C1 segment of cervical spinal cord (tissue), 14 donors: ENCODE measurements at places on chromosomes 4 and X.

- DNase-seq: no peak
These were observed 43.2 kb downstream of the QDPR start for GRCh38 chr4:17468619-17469221.

- no peak for DNase-seq
These were observed 669 bp downstream of the TMEM150C start for GRCh38 chr4:82560853-82561785.

GRCh38 chr4:90889171-90889570, 762.0 kb downstream of the CCSER1 start:
- DNase-seq: no peak

- DNase-seq: no peak
These were observed 3.4 kb upstream of the USP53 start for GRCh38 chr4:119209077-119209476.

DNA sequence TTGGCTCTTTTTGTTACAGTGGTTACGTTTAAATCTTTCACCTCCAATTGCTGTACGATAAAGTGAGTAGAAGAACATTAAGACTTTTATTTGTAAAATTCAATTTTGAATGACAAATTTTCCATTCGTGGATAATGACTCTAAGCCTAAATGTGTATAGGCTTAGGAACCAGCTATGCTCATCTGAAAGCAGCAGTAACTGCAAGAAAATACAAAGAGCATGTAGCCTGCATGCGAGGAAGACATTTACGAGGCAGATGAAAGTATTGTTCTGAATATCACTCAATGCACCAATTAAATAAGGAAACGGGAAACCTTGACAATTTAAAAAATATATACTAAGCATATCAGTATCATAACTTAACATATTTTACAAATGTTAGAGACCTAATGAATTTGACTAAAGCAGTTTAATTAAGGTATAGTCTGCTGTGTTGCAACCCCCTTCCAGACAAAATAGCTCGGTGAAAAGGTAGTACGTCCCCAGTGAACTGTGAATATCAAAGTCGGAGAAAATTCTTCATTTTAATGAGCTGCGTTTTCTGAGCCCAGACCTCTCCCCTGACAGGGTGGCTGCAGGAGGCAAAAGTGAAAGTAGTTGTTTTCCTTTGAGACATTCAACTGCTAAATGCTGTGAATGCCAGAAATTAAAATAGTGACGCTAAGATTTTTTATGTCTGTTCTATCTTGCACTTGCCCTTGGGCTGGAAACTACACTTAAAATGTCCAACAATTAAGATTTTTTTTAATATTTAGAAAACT, 1236.5 kb upstream of the TENM3 start:
- DNase-seq: no peak

- DNase-seq: no peak
These were observed 97.9 kb upstream of the NUDT6 start for GRCh38 chr4:123020285-123020684.

DNA sequence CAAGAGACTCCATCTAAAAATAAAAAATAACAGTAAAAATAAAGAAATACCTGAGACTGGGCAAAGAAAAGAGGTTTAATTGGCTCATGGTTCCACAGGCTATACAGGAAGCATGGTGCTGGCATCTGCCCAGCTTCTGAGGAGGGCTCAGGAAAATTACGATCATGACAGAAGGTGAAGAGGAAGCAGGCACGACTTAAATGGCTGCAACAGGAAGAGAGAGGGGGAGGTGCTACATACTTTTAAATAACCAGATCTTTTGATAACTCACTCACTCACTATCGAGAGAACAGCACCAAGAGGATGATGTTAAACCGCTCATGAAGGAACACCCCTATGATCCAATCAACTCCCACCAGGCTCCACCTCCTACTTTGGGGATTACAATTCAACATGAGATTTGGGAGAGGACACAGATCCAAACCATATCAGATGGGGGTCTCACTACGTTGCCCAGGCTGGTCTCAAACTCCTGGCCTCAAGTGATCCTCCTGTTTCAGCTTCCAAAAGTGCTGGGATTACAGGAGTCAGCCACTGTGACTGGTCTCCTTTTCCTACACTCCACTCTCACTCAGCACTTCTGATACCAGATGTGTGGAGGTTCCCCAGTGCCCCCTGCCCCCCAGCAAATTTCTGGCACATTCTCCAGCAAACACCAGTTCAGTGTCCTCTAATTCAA, 11.9 kb upstream of the ZNF157 start:
- no peak for DNase-seq

- DNase-seq: no peak
These were observed 11.7 kb upstream of the STATH start for GRCh38 chr4:69984030-69984443.

DNA sequence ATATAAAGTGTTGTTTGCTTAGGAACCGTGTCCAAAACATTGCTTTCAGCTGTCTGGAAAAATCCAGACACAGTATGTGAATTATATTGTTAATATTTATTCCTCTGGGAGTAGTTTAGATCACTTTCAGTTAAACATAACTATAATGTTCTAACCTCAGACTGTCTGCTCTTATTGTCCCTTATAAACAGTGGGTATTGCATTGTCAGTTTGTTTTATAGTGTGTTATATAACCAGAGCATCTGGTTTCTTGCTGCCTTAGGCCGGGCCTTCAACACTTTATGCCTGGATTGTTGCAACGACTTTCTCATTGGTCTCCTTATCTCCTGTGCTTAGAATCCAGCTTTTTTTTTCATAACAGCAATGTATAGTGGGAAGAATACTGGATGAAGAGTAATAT, 26.4 kb downstream of the ATG4A start:
- DNase-seq: no peak

DNA sequence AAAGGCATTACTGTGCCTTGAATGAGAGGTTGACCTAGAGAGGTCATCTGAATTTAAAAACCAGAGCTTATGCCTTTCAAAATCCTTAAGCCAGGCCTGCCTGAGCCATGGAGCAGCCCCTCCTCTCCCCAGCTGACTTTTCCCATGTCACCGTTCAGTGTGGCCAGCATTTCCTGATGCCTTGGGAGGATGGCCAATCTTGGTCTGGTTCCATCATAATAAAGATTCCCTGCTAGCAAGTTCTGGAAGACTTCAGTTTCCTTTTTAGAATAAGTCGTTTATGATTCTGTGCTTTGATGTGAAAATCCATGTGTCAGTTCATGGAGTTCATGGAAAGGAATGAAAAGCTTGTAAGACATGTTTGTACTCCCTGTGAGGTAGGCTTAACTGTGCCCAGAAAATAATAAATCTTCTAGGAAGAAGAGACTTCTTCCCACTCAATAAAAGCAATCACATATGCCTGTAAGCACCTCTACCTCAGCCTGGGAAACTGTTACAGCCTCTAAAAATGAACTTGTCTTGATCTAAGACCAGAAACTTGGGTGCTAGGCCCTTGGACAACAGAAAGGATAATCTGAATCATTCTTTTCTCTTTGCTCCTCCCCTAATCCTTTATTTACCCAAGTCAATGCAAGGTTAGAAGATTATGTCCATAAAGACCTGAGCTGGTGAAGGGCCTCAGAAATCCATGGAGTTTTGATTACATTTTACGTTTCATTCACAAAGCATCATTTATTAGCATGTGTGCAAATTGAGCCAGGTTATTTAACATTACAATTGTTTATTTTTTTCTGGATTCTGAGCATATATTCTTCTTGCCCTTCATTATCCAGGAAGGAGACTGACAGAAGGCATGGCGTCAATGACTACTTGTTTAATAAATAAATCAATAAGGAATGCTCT, 84.0 kb upstream of the TBC1D9 start:
- DNase-seq: no peak

DNA sequence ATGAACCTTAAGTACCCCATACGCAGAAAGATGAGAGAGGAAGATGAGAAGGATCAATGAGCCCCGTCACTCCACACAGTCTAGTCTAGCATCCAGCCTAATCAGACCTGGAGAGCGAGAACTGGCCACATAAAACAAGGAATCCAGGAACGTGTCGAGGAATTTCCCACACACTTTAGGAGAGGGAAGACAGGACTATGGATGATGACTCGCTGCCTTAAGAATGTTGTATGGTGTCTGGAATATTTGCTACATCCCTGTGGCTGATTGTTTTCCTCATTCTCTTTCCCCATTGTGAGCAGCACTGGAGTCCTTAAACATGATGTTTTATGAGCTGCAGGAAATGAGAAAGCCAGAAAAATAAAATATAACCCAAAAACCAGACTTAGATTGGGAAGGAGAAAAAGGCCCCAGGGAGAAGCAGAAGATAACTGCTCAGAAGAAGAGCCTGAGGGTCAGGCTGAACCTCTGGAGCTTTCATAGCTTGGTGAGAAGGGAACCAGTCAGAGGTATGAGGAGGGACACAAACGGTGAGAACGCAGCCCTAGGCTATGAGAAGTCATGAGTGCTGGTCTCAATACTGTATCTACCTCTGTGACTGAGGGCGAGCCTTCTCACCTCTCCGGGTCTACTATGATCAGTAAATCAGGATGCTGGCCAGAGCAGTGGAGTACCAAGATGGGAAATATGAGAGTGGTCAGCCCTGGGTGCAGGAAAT, 139.5 kb upstream of the NOCT start:
- DNase-seq: no peak

DNA sequence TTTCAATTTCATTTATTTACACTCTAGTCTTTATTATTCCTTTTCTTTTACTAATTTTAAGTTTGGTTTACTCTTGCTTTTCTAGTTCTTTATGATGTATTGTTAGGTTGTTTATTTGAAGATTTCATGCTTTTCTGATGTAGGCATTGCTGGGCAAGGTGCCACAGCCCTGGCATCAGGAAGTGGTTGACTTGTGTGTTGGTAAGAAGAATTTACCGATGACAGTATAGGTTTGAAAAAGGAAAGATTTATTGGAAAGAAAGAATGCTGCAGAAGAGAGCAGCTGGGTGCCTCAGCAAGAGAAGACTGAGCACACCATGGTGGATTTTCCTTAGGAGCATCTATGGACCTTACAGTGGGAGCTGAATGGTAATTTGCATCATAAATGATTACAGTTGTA, 153.2 kb downstream of the KLF8 start:
- no peak for DNase-seq

GRCh38 chrX:68648960-68649359, 1.5 kb downstream of the STARD8 start:
- DNase-seq: no peak

DNA sequence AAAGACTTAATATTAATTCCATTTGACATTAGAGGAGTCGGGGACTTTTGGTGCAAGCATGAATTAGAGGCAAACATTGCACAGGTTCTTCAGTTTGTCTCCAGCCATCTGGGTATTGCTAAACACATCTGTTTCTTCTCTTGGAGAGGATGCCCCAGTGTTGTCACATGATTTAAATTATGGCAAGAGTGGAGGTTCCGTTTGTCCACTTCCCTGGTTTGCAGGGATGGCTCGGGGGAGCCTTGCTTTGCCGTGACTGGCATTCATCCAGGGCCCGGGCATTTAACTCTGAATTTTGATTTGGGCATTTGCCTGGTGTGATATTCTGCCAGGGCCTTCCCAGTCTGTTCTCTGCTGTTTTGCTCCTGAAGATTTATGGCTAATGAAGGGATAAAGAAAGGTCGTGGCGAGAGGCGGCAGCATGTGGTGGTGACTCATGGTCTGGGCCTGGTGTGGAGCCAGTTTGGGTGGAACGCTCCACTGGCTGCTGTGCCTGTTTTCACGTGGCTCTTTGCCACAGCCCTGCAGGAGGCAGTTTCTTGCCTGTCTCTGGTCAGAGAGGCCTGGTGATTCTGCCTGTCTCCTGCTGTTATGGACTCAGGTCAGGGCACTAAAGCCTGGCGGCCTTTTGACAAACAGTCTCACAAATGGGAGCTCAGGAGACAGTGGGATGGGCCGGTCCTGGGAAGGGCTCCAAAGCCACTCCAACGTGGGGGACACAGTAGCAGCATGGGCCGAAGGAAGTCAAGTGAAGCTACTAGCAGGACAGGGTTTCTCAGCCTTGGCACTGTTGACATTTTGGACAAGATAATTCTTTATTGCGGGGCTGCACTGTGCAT, 99.4 kb upstream of the PGRMC2 start:
- peak; percentile 85 for DNase-seq

- DNase-seq: no peak
These were observed 75.9 kb upstream of the CITED1 start for GRCh38 chrX:72381439-72382201.

- DNase-seq: no peak
These were observed 329.7 kb downstream of the EPHA5 start for GRCh38 chr4:65340382-65341109.

DNA sequence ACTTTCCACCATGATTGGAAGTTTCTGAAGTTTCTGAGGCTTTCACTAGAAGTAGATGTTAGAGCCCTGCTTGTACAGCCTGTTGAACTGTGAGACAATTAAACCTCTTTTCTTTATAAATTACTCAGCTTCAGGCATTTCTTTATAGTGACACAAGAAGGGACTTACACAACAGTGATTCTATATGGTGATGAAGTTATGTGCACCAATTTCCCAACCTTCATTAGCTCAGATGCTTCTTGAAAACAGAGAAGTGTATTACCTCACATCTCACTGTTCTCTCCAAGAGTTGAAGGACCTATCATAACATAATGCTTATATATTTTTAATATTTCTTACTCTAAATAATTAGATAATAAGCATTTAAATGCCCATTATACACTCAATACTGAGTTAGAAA, 202.1 kb upstream of the ANXA10 start:
- no peak for DNase-seq

DNA sequence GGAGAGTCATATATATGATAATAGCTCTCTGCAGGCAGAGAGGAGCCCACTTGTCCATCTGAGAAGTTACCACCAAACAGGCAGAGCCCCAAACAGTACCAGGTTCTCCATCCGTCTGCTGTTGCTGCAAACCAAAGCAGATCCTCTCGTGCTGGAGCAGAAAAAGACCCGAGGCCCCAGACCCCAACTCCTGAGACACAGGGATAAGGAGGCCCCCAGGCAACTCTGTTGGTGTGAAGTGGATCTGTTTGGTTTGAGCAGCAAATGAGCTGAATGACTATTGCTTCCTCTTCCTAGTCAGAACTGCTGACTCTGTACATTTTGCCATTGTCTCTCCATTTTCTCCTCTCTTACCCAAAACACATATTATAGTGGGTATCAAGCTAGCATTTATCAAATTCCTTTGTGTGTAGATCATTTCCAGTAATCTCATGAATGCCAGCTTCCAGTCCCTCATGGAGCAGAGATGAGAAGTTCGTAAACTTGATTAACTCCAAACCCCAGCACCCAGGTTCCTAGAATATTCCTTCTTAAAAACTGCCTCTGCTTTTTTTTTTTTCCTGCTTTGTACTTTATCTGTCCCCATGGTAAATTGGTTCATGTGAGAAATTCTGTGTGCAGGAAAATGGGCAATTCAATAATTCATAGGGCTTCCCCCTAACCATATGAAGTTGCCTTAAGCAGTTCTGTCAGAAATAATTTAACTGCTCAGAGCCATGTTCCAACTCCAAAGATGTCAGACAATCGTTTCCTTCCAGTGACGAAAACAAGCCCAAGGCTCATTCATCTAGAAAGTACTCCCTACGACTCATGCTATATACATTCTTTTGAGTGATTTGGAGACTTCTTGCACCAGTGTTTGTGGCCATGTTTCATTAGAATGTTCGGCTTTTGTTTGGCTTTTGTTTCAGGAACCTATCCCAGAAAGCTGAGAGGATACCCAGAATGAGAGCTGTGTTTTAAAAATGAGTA, 98.6 kb upstream of the ATXN3L start:
- DNase-seq: no peak

GRCh38 chrX:17860811-17861488, at the start of gene RAI2:
Gene RAI2 (minus strand): TSS chrX:17861298. CDS start chrX:17802010, 59,288 bp downstream.
- DNase-seq: no peak

GRCh38 chrX:152905081-152905420, 7.2 kb downstream of the ZNF185 start:
- no peak for DNase-seq
